AG04449 (cell line): ENCODE measurements at places on chromosomes 5 and 9.

- DNase-seq: no peak
These were observed 85.2 kb downstream of the SPRY4 start for GRCh38 chr5:142239394-142240159.

GRCh38 chr5:176743868-176744583, 66.3 kb upstream of the UNC5A start:
- DNase-seq: no peak

- no peak for DNase-seq
These were observed 197.6 kb downstream of the NR3C1 start for GRCh38 chr5:143205883-143206195.

DNA sequence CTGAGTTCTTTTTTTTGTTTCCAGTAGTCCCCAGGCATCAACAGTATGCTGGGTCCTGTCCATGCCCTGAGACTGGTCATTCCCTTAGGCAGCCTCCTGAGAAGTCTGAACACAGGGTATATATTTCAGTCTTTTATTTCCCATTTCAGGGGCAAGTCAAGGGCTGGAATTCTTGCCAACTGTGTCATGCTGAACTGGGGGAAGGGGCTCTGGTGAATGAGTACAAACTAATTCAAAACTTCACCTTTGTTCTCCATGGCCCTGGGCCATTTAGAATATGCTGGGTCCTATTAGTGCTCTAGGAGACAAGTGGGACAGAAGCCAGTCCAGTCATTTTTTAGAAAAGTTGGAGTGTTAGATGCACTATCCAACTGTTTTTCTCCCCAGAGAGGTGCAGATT, 170.3 kb downstream of the TMC1 start:
- DNase-seq: no peak

DNA sequence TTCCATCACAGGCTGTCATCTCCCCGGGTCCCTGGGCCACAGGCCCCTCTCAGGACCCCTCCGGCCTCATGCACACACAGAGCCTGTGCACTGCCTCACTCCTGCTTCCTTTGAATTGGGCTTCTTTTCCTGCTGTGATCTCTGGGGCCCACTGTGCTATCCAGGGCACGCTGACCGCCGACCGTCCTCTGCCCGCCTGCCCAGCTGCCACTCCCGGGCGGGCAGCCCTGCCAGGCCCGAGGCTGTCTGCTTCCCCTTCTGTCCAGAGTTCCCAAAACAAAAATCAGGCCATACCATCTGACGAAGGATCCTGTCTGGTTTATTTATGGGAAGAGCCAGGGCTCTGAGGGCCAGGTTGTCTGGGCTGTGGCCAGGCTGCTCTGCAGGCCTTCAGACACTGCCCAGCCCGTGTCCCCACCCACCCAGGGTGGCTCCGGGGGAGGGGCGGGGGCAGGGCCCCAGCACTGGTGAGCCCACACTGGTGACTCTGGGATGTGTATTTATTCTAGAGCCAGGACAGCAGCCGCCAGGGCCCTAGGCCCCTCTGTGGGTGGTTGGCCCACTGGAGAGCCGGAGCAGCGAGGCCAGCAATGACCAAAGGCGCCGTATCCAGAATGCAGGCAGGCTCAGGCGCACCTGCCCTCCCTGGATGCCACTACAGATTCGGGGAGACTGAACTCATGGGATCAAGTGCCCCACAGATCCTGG, 57.0 kb downstream of the ADAMTS2 start:
- no peak for DNase-seq

DNA sequence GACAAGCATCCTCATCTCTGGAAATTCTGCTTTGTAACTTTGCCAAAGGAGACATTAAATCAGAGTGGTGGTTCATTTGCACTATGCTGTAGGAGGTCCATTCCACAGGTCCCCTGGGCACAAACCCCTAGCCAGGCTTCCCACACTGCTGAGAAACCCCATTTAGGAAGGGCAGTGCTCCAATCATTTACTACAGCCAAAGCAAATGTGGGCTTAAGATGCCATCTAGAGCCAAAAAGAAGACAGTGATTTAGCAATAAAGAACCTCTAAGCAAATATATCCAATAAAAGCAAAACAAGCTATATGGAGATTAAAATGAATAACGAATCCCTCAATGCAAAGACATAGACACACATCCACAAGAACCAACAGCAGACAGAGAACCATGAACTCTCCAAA, 129.0 kb upstream of the ALDH1B1 start:
- DNase-seq: no peak
